Gastrocnemius medialis (tissue), 4 donors: ENCODE measurements at places on chromosomes 12 and 14. TPM values are rescaled to one million over a fixed set of nuclear protein-coding genes. Genes with fewer than 3 reads are reported as not detected.

- no peak for DNase-seq
- H3K4me1 ChIP-seq: peaks cover 22% of the 10 kb centered on the region
- H3K36me3 ChIP-seq: no peaks in the 10 kb centered on the region
- no peak overlapping the region for H3K27ac ChIP-seq
These were observed 83.0 kb downstream of the DENND5B start for GRCh38 chr12:31507966-31508365.

The NANOG gene
- not detected for total RNA-seq

The FOXN4 gene
- not detected for total RNA-seq

The PMCH gene
- not detected for total RNA-seq

- H3K36me3 ChIP-seq: no peaks in the 10 kb centered on the region
- H3K27me3 ChIP-seq: no peaks in the 10 kb centered on the region
- no peak overlapping the region for H3K4me3 ChIP-seq
These were observed 182.2 kb upstream of the GRIP1 start for GRCh38 chr12:66860752-66861750.

The GYS2 gene
- total RNA-seq: not detected

GRCh38 chr12:107684029-107684795, 1.4 kb upstream of the PWP1 start:
- DNase-seq: no peak
- H3K4me1 ChIP-seq: peaks cover 18% of the 10 kb centered on the region
- H3K36me3 ChIP-seq: peaks cover 12% of the 10 kb centered on the region
- no peaks in the 10 kb centered on the region for H3K27me3 ChIP-seq

- H3K27ac ChIP-seq: no peak overlapping the region
- no peak overlapping the region for H3K4me3 ChIP-seq
- H3K27me3 ChIP-seq: no peaks in the 10 kb centered on the region
- no peaks in the 10 kb centered on the region for H3K36me3 ChIP-seq
- H3K4me1 ChIP-seq: no peaks in the 10 kb centered on the region
These were observed 398.7 kb downstream of the BTG1 start for GRCh38 chr12:91746976-91747375.
